ENCODE measurements at places on chromosomes 13 and 19.
A peak's percentile ranks its signal among the peaks of the same experiment; 100 is the strongest.

DNA sequence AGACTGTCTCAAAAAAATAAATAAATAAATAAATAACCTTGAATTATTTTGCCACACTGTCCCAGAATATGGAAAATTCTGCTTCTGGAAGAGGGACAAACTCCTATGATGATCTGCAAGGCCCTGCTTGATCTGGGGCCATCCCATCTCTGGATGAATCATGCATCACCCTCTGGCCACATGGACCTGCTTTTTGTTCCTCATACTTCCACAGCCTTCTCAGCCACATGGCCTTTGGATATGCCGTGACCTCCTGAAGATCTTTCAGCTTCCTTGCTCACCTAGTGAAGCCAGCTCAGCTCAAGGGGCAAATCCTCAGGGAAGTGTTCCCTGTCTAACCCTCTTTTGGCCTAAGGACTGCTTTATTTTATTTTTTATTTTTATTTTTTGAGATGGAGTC is 10.3 kb downstream of the IER2 start:
- DNase-seq, result no peak

- DNase-seq, result no peak
Measured at GRCh38 chr19:44930088-44930487, 11.9 kb upstream of the APOC4 start.

DNA sequence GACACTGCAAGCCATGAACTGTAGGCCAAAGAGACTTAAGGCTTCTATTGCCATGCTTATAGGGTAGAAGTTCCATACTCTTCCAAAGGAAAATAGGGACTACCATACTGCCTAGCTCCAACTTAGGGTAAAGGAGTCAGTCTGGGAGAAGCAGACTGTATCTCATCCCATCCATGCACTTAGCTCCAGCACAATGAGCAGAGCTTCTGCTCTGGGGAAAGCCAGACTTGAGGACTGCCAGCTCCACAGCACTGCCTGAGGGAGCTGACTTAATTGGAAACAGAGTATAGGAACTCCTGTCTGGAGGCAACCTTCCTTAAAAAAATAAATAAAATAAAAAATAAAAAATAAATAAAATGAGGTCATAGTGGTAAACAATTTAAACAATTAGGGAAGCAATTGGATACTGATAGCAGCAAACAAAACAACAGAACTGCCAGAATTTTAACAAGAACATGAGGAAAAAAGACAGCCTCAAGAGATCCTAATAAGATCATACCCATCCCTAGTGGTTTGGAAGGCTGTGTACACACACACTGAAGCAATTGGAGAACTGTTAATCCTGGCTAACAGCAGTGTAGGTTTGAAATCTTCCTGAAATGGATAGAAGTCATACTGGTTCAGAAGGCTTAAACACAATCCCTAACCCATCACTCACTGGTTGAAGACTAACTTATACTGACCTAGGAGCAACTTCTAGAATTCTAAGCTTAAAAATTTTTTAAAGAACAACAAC is 550.1 kb downstream of the TBC1D4 start:
- no peak for DNase-seq

- no peak for DNase-seq
Measured at GRCh38 chr13:41139296-41139966, 6.8 kb upstream of the KBTBD6 start.

GRCh38 chr13:85166891-85167290 is 632.3 kb downstream of the SLITRK6 start:
- DNase-seq, result no peak

- no peak for DNase-seq
Measured at GRCh38 chr13:35879111-35879510, 252.1 kb downstream of the DCLK1 start.

DNA sequence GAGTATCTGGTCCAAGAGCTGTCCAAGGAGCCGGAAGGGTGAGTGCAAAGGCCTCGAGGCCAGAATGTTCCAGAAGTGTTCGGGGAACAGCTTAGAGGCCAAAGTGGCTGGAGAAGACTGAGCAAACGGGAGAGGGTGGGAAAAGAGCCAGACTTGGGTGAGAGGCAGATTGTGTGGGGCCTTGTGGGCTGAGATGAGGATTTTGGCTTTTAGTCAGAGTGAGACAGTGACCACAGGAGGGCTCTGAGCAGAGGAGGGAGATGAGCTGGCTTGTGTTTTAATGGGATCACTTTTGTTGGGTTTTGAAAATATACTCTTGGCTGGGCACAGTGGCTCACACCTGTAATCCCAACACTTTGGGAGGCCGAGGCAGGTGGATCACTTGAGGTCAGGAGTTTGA is 5.6 kb downstream of the NANOS2 start:
- no peak for DNase-seq

GRCh38 chr13:99353836-99354235 is 46.6 kb upstream of the GPR183 start:
- DNase-seq, result peak; percentile 6

DNA sequence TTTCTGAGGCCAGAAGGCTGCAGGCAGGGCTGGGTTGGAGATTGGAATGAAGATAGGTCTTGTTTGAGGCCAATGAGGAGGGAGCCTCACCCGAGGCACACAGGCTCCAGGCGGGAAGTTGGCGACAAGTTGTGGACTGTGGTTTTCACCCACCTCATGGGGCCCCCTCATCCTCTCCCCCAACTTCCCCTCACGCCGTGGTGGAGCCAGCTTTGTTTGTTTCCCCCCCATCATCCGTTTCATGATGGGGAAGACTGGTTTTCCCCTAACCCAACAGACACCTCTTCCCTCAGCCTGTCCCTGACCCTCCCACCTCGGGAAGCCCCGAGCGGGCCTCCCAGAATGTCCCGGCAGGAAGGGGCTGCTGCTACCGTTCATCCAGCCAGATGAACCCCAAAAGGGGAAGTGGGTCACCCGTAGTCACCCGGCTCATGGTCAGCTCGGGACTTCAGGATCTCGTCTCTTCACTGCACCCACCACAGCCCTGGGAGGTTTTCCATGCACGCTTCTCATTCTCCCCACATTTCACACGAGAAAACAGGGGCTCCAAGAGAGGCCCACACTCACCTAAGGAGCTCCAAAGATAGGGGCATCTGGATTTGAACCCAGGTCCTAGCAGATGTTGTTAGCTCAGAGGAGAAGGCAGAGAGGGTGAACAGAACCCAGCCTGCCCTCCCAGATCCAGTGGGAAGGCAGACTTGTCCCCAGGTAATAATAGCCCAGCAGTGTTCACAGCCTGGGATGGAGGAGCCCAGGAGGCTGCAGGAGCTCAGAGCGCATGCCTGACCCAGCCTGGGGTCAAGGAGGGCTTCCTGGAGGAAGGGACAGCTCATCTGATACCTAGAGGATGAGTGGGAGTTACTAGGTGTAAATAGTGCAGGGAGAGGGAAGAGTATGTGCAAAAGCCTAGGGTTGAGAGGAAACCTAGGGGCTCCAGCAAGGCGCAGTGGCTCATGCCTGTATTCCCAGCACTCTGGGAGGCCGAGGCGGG is 23.5 kb downstream of the CEACAM16 start:
- DNase-seq, result no peak

- no peak for DNase-seq
Measured at GRCh38 chr13:103373916-103374315, 307.7 kb upstream of the SLC10A2 start.
